Ascending aorta (tissue), 2 donors: ENCODE measurements at places on chromosomes 5 and 9. TPM values are rescaled to one million over a fixed set of nuclear protein-coding genes. Genes with fewer than 3 reads are reported as not detected.

GRCh38 chr5:29878599-29878998 is 1314.9 kb upstream of the CDH6 start:
- no peak overlapping the region for H3K4me3 ChIP-seq
- no peak overlapping the region for H3K27ac ChIP-seq
- no peak for DNase-seq
- H3K27me3 ChIP-seq, result no peaks in the 10 kb centered on the region

- H3K36me3 ChIP-seq, result no peaks in the 10 kb centered on the region
- H3K4me3 ChIP-seq, result no peak overlapping the region
- no peaks in the 10 kb centered on the region for H3K4me1 ChIP-seq
- H3K27ac ChIP-seq, result no peak overlapping the region
Measured at GRCh38 chr5:127256886-127257597, 33.6 kb upstream of the MEGF10 start.

DNA sequence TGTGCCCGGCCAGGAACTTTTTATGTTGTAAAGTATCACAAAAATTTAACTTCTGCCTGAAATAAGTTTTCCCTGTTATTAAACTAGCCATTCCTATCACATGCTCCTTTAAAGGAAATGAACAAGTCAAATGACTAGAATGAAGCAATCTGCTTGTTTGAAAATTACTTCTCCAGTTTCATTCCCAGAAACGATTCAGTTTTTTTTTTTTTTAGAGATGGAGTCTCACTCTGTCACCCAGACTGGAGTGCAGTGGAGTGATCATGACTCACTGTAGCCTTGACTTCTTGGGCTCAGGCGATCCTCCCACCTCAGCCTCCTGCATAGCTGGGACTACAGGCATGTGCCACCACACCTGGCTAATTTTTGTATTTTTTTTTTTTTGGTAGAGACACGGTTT is 13.3 kb upstream of the GNG10 start:
- no peaks in the 10 kb centered on the region for H3K27me3 ChIP-seq
- DNase-seq, result no peak
- H3K4me3 ChIP-seq, result no peak overlapping the region
- H3K36me3 ChIP-seq, result peaks cover 3% of the 10 kb centered on the region

DNA sequence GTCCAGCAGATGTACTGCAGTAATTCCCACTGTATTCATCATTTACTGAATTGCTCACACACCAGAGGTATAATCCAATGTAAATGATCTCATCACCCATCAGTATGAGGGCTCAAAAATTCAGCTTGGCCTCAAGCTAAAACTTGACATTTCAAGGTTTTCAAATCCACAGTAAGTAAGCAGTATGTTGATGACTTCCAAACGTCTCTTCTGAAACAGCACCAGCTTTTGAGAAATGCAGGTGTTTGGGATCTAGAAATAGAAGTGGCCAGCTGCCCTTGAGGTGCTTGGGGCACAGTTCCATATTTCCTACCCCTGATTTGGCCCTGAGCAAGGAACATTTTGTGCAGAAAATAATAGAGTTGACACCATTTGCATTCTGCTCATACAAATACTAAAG is 388.0 kb upstream of the TUSC1 start:
- no peaks in the 10 kb centered on the region for H3K27me3 ChIP-seq
- no peak overlapping the region for H3K27ac ChIP-seq
- no peak overlapping the region for H3K4me3 ChIP-seq
- H3K36me3 ChIP-seq, result no peaks in the 10 kb centered on the region

The PCDHB11 gene
- 7.1 TPM for total RNA-seq

The SLCO6A1 gene
- total RNA-seq, result not detected

The SMIM32 gene
- total RNA-seq, result not detected

The FOXD4L3 gene
- not detected for total RNA-seq
